HT-29 (cell line): ENCODE measurements at places on chromosomes 12 and 14. TPM values are rescaled to one million over a fixed set of nuclear protein-coding genes. Genes with fewer than 3 reads are reported as not detected.

DNA sequence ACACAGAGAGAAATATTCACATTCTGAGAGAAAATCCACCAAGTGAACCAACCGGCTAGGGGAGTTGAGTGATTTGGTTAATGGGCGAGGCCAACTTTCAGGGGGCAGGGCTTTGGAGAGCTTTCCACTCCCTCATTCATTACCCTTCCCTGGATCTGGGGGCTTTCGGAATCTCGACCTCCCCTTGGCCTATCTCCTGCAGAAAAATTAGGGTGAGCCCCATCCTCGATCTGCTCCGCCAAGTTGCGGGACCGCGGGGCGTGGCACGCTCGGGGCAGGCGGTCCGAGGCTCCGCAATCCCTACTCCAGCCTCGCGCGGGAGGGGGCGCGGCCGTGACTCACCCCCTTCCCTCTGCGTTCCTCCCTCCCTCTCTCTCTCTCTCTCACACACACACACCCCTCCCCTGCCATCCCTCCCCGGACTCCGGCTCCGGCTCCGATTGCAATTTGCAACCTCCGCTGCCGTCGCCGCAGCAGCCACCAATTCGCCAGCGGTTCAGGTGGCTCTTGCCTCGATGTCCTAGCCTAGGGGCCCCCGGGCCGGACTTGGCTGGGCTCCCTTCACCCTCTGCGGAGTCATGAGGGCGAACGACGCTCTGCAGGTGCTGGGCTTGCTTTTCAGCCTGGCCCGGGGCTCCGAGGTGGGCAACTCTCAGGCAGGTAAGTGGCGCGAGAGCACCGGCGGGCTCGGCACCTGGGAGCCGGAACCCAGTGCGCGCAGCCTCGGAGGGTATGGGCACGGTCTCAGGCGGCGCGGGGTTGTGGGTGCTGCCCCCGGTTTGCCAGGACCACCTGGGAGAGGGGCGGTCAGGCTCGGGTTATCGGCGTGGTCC is at the start of gene ERBB3:
Gene ERBB3 (plus strand): TSS at position 443 of the 833 bp plus-strand sequence. CDS start 136 bp downstream, at position 579.
- peak; percentile 93 for DNase-seq

GRCh38 chr12:9319842-9320173 is 111.6 kb upstream of the PZP start:
- DNase-seq: no peak

GRCh38 chr14:34470319-34470718 is 8.3 kb upstream of the SPTSSA start:
- DNase-seq: no peak

- DNase-seq: no peak
Measured at GRCh38 chr12:2008677-2009076, 4.4 kb upstream of the DCP1B start.

- no peak for DNase-seq
Measured at GRCh38 chr14:63478437-63478852, 64.7 kb downstream of the PPP2R5E start.

- no peak for DNase-seq
Measured at GRCh38 chr14:58872061-58872460, 234.3 kb downstream of the DACT1 start.

Gene P2RX7
- total RNA-seq: not detected in 2 replicates

DNA sequence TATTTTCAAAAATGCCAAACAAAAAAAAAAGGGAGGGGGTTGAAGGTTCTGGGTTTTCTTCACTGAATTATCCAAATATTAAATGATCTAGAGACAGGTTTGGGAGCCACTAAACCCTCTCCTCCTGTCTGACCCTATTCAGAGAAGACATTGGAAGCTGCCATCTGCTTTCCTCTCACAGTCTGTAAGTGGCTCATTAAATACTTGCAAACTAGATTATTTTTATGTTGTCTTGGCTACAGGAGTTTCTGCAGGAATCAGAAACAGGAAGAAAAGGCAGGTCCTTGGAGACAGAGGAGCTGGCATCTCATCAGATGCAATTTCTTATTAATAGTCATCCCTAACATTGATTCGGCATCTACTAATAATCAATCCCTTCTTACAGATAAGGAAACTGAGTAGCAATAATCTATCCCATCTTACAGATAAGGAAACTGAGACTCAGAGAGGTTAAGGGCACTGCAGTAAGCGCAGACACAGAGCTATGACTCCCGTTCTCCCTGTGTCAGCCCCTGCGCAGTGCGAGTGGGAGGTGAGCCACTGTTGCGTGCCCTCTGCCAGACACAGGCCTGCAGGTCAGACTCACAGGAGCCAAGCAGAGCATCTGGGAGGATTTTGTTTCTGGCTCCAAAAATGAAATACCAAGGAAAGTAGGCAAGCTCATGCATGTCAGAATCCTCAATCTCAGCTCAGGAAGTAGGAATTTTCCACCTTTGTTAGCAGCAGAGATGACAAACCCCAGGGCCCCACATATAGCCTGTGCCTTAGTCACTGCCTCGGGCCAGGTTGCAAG is 11.0 kb downstream of the BDKRB2 start:
- no peak for DNase-seq

Gene NPFF
- not detected in 2 replicates for total RNA-seq

GRCh38 chr12:121537814-121538698 is 42.8 kb downstream of the KDM2B start:
- no peak for DNase-seq

DNA sequence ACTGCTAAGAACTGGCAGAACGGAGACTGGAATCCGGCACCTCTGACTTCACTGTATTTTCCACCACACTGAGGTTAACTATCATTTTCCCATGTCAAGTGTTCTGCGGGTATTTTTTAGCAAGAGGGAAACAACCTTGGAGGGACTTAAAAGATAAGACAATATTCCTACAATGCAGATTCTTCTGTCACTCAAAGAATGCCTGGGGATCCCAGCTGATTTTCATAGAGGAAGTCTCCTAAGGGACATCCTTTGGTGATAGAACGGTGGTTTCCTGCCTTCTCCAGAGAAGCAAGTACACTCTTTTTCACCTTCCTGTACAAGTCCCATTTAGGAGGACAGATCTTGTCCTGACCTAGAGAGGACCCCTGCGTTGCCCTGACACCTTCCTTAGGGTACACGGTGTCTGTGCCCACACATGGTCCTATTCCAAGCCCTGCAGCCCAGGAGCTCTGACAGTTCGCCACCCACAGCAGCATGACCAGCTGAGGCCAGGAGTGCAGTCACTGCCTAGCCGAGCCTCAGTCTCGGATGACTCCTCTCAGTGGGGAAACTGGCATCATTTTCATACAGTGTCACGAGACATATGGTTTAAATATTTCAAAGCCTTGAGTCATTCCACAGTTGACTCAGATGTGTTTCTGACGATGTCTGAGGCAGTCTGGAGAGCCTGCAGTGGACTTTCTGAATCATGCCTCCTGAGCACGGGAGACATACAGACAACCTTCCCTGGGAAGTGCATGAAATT is 181.3 kb upstream of the FKBP4 start:
- DNase-seq: no peak

GRCh38 chr14:51304941-51305340 is 64.9 kb downstream of the TMX1 start:
- no peak for DNase-seq

- DNase-seq: no peak
Measured at GRCh38 chr12:4584281-4584680, 22.3 kb downstream of the DYRK4 start.

Gene PARP2
- total RNA-seq: 13.7 and 14.3 TPM in 2 replicates

Gene TMCC3
- 2.9 and 3.0 TPM in 2 replicates for total RNA-seq

- no peak for DNase-seq
Measured at GRCh38 chr12:56437430-56438176, 11.6 kb downstream of the TIMELESS start.

Gene PROX2
- not detected in 2 replicates for total RNA-seq

DNA sequence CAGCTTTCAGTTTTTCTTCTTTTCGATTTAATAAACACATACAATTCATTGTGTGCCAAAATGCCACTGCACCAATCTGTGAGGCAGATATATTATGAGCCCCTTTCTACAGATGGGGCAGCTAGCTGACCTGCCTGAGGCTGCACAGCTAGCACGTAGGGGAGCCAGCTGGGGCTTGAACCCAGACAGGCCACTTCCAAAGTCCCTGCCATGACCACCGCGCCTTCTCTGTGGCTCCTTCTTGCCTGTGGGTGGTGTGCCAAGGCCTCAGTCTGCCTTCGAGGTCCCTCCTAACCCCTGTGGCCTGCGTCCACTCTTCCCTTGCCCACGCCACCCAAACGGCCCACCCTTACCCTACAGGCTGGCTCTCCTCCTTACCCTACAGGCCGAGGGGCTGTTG is 16.2 kb downstream of the FAM222A start:
- no peak for DNase-seq

DNA sequence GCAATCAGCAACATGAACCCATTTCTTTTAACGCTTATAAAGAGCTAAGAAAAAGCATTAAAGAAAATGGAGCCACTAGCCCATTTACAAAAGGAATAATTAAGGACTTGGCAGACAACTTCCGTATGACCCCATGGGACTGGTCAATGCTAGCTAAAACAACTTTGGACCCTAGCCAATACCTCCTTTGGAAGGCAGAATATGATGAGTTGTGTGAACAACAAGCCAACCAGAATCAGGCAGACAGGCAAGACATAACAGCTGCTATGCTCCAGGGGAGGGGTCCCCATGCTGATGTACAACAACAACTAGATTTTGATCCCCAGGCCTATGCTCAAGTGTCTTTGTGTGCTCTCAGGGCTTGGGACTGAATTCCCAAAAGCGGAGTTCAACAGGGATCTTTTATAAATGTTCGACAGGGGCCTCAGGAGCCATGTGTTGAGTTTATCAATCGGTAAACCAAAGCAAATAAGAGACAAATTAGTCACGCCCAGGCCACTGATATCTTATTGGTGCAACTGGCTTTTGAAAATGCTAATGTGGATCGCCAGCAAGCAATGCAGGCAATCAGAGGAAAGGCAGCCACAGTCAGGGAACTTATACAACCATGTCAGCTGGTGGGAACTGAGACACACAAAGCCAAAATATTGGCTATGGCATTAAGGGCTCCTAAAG is 254.4 kb upstream of the DIO2 start:
- DNase-seq: no peak

DNA sequence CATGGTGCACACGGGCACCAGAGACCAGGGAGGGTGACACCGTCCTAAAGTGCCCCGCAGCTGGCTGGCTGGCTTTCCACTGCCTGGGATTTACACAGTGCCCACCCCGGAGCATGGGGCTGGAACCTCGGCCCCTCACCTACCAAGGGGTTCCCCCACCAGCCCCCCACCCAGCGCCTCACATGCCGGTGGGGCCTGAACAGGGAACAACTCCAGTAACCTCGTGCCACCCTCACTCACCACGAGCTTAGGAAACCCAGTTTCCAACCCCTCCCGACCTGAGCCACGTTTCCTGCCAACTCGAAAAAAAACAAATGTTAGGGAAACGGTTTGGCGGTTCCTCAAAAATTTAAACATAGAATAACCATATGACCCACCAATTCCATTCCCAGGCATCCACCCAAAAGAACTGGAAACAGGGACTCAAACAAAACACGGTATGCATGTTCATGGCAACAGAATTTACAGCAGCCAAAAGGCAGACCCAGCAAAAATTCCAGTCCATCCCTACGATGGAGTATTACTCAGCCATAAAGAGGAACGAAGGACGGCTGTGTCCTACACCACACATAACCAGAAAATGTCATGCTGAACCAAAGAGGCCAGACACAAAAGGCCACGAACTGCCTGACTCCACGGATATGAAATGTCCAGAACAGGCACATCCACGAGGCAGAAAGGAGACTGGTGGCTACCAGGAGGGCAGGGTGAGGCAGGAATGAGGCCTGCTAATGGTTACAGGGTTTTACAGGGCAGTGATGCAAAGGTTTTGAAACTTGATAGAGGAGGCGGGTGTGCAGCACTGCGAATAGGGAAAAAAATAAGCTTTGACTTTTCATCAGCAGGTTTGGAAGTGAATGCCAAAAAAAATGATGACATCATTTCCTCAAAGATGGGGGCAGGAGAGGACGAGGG is 68.9 kb downstream of the NCOR2 start:
- no peak for DNase-seq

Gene PTGDR
- total RNA-seq: not detected in 2 replicates
